ENCODE measurements at places on chromosomes 3 and 15.

DNA sequence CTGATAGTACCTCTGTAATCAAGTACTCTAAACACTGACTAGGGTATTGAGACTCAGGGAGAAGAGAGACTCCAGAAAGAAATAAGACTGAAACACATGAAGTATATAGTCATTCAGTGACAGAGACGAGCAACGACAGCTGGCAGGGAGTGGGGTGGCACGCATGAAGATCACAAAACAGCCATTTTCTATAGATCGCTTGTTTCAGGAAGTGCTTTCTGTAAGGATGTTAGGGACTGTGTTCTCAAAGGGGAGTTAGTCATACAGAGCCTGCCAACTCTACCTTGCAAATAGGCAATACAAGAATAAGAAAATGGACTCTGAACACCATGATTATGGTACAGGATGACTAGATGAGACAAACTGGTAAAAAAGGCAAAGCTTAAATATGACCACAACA is 139.5 kb downstream of the TBL1XR1 start:
- peak; percentile 11 for DNase-seq

DNA sequence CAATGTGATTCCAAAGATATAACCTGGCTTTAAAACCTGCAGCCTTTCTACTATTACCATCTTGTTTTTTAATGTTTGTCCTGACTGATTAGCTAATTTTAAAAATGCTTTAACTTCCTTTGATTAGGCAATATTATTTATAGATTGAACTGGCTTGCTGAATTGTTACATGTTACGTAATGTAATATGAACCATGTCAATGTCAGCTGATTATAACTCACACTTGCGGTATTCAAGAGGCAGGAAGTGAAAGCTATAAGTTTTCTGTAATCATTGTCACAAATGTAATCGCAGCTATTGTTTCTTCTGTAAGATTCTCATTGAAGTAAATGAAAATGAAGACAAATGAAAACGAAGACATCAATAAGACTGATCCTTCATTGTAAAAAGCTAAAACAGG is 146.8 kb downstream of the ROBO2 start:
- DNase-seq = no peak

DNA sequence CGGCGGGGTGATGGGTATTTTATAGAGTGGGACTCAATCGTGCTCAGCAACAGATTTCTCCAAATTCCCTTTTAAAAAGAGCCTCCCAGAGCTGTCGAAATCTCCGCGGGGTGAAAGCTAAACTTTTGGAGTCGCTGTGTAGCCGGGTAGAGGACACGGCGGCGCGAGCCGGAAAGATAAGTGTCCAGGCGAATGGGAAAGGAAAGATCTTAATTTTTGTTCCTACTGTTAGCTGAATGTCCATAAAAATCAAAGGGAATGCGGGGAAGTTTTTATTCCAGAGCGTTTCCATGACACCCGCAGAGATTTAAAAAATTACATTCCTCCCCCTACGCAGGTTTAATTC is 9.1 kb downstream of the EOMES start:
- DNase-seq = no peak

DNA sequence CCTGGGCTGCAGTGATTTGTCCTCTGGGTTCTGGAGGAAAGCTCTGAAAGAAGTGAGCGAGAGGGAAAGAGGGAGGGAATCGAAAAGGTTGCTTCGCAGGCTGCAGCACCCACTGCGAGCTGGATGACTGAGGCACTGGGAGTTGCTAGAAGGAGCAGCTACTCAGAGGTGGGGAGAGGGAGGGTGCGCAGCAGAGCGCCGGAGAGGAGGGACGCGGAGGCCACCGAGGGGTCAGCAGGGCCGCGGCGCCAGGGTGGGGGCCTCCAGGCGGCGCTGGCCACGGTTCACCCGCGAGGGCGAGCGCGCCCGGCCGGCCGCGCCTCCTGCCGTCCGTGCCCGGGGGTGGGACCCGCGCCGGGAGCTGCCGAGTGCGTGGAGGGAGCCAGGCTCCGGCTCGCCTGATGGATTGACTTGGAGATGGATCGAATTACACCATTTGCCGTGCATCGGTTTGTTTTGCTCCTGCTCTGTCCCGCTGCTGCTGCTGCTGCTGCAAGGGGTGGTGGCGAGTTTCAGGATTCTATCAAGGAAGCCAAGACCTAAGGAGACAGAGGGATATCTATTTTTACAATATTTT is at the start of gene SEMA6D:
Gene SEMA6D (plus strand): TSS at position 470 of the 577 bp plus-strand sequence. CDS start 42,294 bp downstream, outside the sequence.
- DNase-seq = no peak

DNA sequence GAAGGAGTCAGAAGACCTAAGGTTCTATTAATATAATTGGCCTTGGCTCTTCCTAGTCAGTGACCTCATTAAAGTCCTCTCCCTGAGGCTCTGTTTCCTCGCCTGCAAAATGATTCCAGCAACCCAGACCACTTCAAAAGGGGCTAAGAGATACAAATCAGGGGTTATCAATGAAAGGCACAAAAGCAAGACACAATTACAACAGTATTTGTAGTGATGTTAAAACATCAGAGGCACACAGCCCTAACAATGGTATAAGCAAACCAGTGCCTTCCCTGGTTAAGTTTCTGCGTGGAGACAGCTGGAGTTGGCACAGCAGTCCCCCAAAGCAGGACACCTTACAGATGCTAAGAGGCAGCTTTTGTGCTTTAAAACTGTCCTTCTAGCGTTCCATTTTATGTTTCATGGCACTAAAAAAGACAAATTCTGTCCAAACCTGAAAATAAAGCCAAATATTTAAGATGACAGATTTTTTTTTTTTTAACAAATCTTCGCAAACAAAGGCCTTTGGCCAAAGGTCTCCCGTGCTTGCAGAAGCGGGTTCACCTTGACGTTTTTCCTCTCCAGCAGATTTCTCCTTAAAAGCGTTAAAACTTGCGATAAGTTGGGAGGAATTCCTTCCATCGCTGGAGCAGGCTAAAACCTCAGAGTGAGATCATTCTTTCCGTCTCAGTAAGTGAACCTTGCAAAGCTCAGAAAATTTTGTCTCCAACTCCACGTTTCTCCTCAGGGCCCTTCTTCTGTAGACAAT is 999 bp downstream of the ZNF280D start:
- no peak for DNase-seq

- no peak for DNase-seq
These were observed 46.9 kb downstream of the KBTBD12 start for GRCh38 chr3:127961963-127962362.

DNA sequence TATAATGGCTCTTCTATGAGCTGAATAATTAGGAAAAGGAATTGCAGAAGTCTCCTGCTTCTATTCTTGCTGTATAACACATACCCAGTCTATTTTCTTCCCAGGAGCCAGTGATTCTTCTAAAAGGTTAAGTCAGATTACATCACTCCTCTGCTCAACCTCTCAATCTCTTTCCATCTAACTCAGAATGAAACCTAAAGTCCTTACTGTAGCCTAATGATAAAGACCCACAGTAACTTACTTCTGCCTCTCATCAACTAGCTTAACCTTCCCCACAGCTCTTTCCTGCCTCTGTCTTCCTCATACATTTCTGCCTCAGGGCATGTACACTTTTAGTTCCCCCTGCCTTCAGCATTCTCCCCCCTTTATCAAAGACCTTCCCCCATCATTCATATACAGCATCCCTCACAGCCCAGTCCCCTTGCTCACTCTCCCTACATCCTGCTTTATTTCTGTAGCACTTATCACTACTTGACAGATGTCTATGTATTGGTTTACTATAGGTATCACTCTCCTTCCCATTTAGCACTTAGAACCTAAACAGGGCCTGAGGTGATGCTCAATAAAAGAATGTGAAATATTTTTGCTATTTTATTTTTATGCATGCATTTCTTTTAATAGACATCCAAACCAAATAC is 28.5 kb upstream of the CMTM6 start:
- no peak for DNase-seq

DNA sequence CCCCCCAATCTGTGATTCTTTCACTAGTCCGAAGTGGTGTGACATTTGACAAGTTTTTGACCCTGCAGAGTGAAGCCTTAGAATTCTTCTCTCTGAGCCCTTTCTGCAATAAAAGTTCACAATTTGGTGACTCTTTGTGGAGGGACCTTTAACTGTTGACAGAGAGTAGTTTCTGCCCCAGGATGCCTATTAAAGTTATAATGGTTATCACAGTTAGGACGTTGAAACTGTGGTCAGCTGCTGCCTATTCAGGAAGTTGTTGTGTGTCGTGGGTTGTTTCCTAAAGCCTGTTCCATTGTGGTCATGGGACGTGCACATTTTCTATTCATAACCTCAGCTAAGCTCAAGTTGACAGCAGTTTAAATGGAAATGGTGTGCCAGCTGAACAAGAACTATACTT is 274.5 kb downstream of the NEK10 start:
- DNase-seq = no peak

- no peak for DNase-seq
These were observed 70.2 kb upstream of the ST8SIA2 start for GRCh38 chr15:92323525-92323924.
